ENCODE measurements at places on chromosomes 4 and X.

DNA sequence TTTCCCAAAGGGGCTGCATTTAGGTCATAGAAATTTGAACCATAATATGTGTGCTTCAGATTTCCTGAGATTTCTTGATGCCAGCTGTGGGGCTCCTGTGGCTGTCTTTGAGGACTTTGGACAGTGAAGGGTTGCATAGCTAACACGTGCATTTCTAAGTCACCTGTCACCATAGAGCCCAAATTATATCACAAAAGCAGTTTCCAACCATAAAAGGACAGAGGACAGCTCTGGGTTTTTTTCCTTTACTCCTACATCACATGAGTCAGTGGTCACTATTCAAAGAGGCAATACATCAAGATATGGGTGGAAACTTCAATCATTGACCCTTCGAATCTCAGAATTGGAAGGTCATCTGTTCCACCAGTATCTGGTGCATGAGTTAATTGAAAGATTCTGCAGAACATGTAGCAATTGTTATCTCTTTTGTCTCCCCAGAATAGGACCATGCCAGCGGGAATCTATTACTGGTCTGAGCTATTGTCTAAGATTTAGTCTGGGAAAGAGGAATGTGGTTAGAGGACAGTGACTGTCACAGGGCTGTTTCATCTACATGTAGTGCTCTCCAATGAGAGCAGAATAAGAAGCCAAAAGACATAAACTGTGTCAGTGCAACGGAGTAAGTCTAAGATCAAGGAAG is 133.5 kb downstream of the AASDH start:
- DNase-seq = no peak

DNA sequence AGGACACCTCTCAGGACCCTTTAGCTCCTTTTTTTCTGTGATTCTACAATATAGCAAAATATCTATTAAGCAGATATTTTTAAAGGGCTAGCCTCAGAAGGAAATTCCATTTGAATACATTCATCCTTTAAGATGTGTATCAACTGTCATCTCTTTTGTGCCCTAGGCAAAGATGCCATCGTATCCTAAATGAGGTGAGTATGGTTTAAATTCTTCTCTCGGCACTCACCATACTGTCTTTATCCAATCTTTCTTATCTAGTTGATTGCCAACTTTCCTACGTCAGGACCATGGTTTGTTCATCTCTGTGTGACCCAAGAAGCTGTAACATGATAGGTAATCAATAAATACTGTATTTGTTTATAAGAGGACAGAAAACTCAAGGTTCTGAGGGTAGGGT is 176.0 kb downstream of the LDB2 start:
- DNase-seq = no peak

DNA sequence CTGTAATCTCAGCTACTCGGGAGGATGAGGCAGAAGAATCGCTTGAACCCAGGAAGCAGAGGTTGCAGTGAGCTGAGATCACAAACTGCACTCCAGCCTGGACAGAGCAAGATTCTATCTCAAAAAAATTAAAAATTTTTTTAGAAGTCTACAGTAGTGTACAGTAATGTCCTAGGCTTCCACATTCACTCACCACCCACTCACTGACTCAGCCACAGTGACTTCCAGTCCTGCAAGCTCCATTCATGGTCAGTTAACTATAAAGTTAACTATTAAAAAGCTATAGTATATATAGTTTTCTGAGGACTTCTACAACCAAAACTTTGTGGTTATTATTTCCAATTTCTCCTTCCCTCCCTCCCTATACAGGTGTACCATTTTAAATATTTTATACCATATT is 34.7 kb upstream of the NEUROG2 start:
- no peak for DNase-seq

DNA sequence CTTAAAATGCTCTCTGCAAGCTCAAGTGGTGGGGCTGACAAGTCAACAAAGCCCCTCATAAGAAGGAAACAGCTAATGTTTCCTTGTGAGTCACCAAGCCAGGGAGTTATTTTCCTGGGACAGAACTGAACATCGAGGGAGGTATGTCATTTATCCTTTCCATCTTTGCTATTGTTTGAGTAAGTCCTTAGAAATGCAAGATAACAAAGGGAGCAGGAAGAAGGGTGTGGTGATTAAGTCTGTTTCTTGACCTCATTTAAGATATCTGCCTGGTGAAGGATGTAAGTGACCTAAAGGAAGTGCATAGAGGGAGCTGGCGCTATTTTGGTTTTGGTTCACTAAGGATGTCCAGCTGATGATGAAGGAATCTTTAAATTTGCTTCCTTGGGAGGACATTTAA is 39.9 kb downstream of the ATG4A start:
- DNase-seq = no peak

All from Panc1 (cell line).